ENCODE measurements at places on chromosomes 1 and 21.

DNA sequence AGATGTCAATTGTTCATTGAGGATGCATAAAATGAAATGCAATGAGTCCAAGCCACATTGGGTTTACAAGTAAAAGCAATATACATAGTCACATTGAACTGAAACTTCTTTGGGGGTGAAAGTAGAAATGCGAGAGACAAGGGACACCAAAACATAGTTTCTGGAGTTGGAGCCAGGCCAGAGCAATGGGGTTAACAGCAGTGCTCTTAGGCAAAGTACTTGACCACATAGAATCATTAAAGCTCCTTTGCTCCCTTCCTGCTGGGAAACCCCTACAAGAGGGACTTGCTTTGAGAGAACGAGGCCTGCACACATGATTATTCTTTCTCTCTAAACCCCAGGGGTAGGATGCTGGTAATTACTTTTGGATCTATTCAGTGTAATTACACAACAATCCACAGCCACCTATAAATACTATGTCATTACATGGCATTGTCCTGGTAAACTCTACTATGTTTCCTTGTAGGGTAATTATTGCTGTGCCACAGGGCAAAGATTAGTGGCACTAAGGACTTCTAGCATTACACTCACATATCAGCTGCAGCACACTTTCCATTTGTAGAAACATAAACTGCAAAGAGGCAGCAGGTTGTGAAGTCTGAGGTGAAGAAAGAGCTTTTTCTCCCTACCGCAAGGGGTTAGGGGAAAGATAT, 421.6 kb upstream of the PBX1 start:
- no peak for DNase-seq

DNA sequence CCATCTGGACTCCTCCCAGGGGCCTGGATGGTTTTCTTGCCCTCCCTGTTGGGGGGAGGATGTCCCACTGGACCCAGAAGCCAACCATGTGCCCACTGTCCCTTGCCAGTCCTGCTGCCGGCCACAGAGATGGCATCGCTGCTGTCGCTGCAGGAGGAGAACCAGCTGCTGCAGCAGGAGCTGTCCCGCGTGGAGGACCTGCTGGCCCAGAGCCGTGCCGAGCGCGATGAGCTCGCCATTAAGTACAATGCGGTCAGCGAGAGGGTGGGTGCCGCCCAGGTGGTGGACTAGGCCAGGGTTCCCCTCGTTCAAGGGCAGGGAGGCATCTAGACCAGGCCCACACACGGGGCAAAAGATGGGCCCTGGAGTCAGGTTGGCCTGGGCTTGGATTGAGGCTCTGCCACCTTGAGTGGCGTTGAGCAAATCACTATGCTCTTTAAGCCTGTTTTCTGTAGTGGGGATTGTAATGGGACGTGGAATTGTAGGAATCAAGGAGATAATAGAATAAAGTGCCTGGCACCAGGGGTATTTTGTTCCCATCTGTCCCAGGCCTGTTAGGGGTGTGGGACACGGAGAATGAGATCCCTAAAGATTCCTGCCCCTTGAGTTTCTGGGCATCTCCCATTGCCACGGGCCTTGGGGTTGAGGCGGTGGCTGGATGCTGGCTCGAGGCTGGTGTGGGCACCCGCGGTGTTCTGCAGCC, 2.6 kb downstream of the CROCC start:
- DNase-seq, result no peak

DNA sequence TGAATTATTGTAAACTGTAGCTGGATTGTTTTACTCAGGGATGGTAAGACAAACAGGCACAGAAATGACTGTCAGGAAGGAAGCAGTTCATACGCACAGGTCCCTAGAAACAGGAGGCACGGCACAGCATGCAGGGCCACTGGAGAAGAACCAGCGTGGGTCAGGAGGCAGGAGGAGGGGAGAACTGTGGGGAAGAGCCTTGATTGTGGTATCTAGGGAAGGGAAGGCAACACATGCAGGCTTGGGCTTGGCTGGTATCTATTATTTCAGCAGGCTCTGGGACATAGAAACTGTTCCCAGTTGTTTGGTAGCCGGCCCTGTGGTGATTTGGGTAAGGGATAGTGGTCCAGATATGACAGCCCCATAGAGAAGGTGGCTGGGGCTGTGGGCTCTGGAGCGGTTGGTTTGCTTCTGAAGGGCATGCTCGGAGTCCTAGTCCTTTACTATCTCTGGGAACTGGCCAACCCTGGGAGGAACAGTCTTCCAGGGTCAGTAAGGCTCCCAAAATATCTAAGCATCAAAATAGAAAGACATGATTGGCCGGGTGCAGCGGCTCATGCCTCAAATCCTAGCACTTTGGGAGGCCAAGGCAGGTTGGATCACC, 43.1 kb upstream of the CCSAP start:
- no peak for DNase-seq

GRCh38 chr1:109543283-109543987, 3.8 kb downstream of the GPR61 start:
- DNase-seq, result no peak

- no peak for DNase-seq
Measured at GRCh38 chr1:198156745-198157240, at the start of gene NEK7. NEK7 (plus strand) TSS chr1:198156998; CDS start chr1:198232581, 75,583 bp downstream.

- DNase-seq, result no peak
Measured at GRCh38 chr1:7350804-7351203, 420.3 kb upstream of the VAMP3 start.
